Gastroesophageal sphincter (tissue), 4 donors: ENCODE measurements at places on chromosomes 7 and 10.

DNA sequence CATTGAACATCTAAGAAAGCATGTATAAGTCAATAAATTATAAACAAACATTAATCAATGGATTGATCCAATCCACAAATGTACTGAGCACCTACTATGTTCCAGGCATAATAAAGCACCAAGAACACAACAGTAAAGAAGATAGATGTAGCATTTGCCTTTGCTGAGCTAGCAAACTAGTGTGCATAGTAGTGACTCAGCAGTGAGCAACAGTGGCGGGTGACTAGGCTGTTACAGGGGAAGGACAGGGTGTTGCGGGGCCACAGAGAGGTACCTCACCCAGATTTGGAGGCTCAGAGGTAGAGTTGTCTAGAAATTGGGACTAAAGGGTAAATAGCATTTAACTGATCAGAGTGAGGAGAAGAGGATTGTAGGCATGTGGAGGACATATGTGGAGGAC lies 83.6 kb downstream of the NXPH1 start:
- ATAC-seq: no peak

DNA sequence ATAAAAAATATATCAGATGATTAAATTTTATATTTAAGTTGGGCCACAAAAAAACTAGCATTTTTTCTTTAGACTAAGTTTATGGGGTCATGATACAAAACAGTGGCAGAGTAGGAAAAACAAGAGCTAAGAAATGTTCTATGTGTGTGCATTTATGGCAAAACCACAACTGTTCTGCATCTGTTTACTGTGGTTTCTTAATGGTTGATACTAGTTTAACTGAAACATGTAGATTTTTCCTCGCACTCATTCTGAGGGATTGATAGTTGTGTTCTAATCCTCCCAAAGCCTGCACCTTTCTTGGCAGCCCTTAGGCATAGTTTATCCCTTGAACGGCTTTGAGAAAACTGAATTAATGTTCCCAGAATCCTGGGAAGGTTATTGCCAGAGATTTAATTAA lies 66.6 kb upstream of the PHYHIPL start:
- no peak for ATAC-seq

- no peak for ATAC-seq
Observed at GRCh38 chr10:114559636-114560035, 98.4 kb downstream of the ABLIM1 start.

DNA sequence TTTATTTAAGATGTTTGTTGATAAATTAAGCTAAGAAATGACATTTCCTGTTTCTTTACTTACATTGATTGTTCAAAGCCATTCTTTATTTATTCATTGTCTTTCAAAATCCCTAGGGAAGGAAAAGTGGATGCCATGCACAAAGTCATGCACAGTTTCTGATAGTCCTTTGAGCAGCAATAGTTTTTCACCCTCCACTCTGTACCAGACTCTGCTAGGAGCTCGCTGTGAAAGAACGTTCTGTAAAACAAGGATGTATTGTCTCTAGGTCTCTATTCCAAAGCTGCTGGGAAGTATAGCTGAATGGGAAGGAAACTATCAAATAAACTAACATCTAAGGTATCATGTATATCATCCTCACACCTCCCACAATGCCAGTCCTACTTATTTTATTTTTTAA lies 7.8 kb upstream of the NOC3L start:
- no peak for ATAC-seq

GRCh38 chr7:112010109-112010508 lies 196.1 kb downstream of the DOCK4 start:
- ATAC-seq: no peak

DNA sequence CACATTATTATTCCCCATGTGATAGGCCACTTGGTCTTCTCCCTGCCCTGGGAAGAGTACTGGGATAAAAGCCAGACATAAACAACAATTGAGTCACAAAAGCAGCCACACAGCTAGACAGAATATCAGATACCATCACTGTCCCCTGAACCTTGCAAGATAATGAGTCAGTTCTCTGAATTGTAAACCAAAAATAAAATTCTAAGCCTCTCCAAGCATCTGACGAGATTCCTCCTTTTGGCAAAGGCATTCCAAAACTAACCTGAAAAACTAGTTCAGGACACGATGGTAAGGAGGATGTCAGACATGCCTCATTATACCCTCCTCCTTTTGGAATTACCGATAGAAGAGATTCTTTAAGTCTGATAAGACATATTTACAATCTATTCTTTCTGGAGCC lies 450.7 kb downstream of the HTR7 start:
- no peak for ATAC-seq

DNA sequence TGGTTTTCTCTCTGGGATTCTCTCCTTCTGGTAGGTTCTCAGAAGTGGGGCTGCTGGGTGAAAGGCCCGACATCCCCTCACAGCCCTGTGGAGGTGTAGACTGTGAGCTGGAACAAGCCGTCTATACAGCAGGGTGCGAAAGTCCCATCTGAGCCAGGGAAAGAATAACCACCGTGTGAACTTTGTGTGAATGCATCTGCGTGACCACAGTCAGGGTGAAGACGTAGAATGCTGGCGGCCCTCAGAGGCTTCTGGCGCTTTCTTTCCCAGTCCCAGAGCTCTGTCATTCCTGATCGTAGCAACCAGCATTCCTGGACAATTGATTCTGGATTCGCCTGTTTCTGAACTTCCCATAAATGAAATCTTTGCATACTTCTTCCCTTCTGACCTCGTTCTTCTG lies 30.0 kb downstream of the ELFN1 start:
- no peak for ATAC-seq

DNA sequence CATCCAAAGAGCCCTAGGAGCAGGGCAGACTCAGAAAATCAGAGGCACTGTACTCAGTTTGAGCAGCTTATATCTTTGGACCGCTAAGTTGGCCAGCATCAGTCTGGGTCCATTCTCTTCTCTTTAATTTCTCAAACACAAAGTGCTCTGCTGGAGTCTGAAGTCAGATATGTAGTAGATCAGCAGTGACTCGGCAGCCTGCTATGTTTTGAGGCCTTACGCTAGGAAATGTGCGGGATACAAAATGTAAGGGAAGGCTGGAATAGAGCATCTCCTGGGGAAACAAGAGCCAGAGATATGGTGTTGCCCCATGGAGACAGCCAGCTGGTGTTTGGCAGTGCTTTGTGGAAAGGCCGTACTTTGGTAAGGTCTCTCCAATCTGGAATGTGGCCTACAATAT lies 60.6 kb upstream of the VKORC1L1 start:
- no peak for ATAC-seq

DNA sequence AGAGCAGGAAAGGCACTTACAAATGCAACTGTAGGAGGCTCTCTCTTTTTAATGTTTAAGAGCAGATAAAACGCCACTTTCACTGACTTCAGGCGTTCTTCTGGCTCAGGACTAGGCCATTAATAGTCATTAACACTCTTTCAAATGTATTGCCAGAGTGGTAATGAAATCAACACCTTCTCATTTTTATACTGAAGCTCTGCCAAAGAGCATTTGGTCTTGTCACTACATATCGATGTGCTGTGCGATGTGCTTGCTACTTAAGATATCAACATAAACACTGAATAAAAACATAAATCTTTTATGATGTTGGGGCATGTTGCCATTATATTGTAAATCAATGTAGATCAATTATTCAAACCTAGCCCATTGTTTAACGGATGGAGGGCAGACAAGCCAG lies 634.7 kb downstream of the ARL4A start:
- ATAC-seq: no peak

DNA sequence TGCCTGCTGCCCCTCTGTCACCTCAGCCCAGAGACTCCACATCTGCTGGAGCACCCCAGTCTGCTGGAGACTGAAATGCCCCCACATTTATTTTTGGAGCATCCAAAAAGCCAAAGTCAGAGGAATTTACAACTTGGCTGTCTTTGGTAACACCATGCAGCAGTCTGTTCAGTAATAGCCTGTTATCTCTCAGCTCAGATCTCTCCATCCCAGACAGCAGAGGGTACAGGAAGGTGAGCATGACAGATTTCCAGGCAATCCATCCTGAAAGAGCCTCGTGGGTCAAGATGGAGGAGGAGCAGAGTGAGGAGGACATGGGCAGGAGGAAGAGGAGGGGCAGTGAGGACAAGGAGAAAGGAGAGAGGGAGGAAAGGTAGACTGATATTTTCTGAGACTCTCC lies 55.9 kb downstream of the GRID1 start:
- ATAC-seq: no peak
